ENCODE measurements at places on chromosomes 16 and 17.

GRCh38 chr17:7079581-7080455 is at the start of gene CLEC10A:
CLEC10A (minus strand) TSS chr17:7080251; CDS start chr17:7078812, 1,439 bp downstream.
- peaks cover 3% of the 10 kb centered on the region for H3K36me3 ChIP-seq
- no peak within 1 kb of the TSS for H3K4me3 ChIP-seq
- H3K27me3 ChIP-seq = no peaks in the 10 kb centered on the region
- DNase-seq = no peak

- H3K27me3 ChIP-seq = peaks cover 41% of the 10 kb centered on the region
- no peaks in the 10 kb centered on the region for H3K4me1 ChIP-seq
- no peak for DNase-seq
- H3K36me3 ChIP-seq = no peaks in the 10 kb centered on the region
- H3K4me3 ChIP-seq = no peak overlapping the region
- no peak overlapping the region for H3K27ac ChIP-seq
Measured at GRCh38 chr16:26070302-26071100, 378.7 kb downstream of the HS3ST4 start.

DNA sequence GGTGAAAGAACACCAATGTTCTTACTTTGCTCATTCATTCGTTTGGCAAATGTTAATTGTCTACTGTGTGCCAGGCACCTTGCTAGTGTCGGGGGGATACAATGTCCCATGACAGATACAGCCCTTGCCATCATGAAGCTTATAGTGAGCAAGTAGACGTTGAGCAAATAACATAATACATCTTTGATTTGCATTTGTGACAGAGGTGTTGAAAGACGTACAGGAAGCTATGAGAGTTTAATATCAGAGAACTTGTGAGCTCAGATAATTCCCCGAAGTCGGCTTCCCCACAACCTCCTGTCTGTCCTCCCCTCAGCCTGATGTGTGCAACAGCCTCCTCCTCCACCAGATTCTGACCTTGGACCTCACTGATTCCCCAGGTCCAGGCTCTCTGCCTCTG is 138.0 kb upstream of the SDK2 start:
- H3K27me3 ChIP-seq = peaks cover 49% of the 10 kb centered on the region
- no peak overlapping the region for H3K4me3 ChIP-seq
- no peaks in the 10 kb centered on the region for H3K4me1 ChIP-seq

DNA sequence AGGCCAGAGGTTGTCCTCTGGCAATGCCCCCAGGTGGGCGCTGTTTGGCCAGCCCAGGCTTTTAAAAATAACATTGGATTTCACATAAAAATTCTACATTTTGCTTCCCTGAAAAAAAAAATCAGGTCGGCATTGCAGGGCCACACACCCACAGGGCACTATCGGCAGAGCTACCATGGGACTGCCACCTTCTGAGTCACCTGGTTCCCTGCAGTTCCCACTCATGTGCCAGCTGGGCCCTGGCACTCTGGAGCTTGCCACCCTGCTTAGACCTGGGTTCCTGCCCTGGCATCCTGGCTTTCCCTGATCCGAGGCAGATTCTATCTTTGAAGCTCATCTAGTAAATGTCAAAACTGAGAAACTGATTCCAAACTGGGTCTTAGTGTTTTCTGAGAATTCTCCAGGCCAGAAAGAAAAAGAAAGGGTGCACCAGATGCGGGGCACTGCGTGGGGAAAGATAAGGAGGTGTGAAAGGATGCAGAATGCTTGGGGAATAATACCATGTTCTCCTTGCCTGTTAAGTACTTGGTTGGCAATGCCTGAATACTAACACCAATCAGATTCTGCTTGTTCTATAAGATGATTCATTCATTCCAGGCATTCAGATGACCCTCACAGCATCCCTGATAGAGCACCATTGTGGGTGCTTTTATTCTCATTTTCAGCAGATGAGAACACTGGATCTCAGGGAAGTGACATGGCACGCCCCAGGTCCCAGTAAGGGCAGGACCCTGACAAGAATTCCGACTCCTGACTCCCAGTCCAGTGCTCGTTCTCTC is 51.8 kb downstream of the RAI1 start:
- H3K27me3 ChIP-seq = no peaks in the 10 kb centered on the region
- H3K27ac ChIP-seq = peak overlapping the region; percentile 32
- no peak for DNase-seq
- peaks cover 24% of the 10 kb centered on the region for H3K4me1 ChIP-seq
- H3K36me3 ChIP-seq = peaks cover 3% of the 10 kb centered on the region

GRCh38 chr17:59695945-59696681 is 11.1 kb downstream of the PTRH2 start:
- no peak overlapping the region for H3K4me3 ChIP-seq
- no peak overlapping the region for H3K27ac ChIP-seq
- H3K36me3 ChIP-seq = peaks cover 45% of the 10 kb centered on the region
- DNase-seq = no peak
- peaks cover 30% of the 10 kb centered on the region for H3K4me1 ChIP-seq

- no peak for DNase-seq
- no peaks in the 10 kb centered on the region for H3K27me3 ChIP-seq
- H3K4me1 ChIP-seq = no peaks in the 10 kb centered on the region
- no peak overlapping the region for H3K4me3 ChIP-seq
- no peaks in the 10 kb centered on the region for H3K36me3 ChIP-seq
- H3K27ac ChIP-seq = no peak overlapping the region
Measured at GRCh38 chr16:76970087-76970744, 220.8 kb upstream of the MON1B start.

DNA sequence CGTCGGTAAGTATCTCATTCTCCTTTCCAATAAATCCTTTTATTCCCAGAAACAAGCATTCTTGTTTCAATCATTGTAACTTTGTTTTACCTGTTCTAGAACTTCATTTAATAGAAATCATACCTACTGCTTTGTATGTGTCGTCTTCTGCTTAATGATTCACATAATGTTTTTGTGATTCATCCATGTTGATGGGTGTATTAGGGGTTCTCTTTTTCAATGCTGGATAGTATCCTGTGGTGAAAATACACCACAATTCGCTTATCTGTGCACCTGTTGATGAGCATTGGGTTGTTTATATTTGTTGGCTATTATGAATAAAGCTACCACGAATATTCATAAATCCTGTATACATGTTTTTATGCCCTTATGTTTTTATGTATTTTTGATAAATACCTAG is 703.2 kb downstream of the MAF start:
- no peaks in the 10 kb centered on the region for H3K27me3 ChIP-seq
- H3K4me3 ChIP-seq = no peak overlapping the region
- peaks cover 2% of the 10 kb centered on the region for H3K36me3 ChIP-seq
- H3K4me1 ChIP-seq = peaks cover 26% of the 10 kb centered on the region

GRCh38 chr17:40209404-40210093 is 9.6 kb upstream of the WIPF2 start:
- H3K36me3 ChIP-seq = no peaks in the 10 kb centered on the region
- no peak overlapping the region for H3K27ac ChIP-seq
- peaks cover 9% of the 10 kb centered on the region for H3K27me3 ChIP-seq
- H3K4me3 ChIP-seq = no peak overlapping the region
- no peaks in the 10 kb centered on the region for H3K4me1 ChIP-seq

- H3K27me3 ChIP-seq = peaks cover 30% of the 10 kb centered on the region
- peaks cover 2% of the 10 kb centered on the region for H3K36me3 ChIP-seq
- DNase-seq = no peak
Measured at GRCh38 chr16:85323961-85324253, 211.6 kb upstream of the CIBAR2 start.

DNA sequence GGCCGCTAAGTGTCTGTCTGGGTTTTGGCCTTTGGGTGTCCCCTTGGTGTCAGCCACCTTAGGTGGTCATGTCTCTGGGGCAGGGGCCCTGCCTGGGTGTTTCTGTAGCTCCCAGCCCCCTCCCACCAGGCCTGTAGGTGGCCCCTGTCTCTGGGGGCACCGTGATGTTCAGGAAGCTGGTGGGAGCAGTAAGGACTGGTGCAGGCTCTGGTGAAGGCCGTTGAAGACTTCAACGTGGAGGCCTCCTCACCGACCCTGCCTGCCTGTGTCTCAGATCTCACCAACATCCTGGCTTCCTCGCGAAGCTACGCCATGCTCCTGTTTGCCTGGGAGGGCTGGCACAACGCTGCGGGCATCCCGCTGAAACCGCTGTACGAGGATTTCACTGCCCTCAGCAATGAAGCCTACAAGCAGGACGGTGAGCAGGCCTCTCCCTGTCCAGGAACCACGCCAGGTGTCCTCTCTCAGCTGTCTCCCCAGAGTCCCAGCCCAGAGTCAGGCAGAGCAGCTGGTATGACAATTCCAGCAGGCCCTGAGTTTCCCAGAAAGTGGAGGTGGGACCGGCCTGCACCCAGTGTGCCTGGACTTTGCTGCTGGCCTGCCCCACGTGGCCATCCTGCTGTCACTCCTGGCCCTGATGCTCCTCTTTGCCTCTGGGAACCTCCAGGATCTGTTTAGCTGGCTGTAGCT is 2.8 kb downstream of the ACE start:
- H3K36me3 ChIP-seq = peaks cover 11% of the 10 kb centered on the region
- H3K27ac ChIP-seq = no peak overlapping the region
- peaks cover 48% of the 10 kb centered on the region for H3K27me3 ChIP-seq

- H3K36me3 ChIP-seq = peaks cover 2% of the 10 kb centered on the region
- no peaks in the 10 kb centered on the region for H3K27me3 ChIP-seq
- H3K4me3 ChIP-seq = peak overlapping the region; percentile 64
- no peak for DNase-seq
- H3K27ac ChIP-seq = peak overlapping the region; percentile 91
- peaks cover 67% of the 10 kb centered on the region for H3K4me1 ChIP-seq
Measured at GRCh38 chr16:12078405-12079280, 102.1 kb downstream of the SNX29 start.

- DNase-seq = no peak
- H3K27ac ChIP-seq = no peak overlapping the region
- peaks cover 2% of the 10 kb centered on the region for H3K36me3 ChIP-seq
- no peak overlapping the region for H3K4me3 ChIP-seq
- H3K4me1 ChIP-seq = peaks cover 20% of the 10 kb centered on the region
- H3K27me3 ChIP-seq = peaks cover 46% of the 10 kb centered on the region
Measured at GRCh38 chr17:50536683-50537646, 4.4 kb downstream of the EPN3 start.

DNA sequence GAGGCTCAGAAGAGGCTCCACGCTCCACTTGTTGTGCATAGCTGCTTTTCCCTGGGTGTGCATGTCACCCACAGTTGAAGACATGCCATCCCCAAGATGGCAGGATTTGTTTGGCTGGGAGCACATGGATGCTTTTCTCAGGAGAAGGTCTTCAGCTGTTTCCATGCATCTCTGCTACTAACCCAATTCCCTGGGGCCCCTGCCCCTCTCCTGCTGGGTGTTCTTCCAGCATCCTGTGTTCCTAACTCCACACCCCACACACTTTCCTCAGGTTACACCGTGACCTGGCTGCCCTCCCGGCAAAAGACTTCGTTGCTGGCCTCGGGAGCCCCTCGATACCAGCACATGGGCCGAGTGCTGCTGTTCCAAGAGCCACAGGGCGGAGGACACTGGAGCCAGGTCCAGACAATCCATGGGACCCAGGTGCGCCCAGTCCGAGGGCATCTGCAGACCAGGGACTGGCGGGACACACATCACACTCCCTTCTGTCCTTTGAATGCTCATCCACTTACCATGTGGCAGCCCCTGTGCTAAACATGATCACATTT is 21.5 kb downstream of the ITGAL start:
- H3K4me1 ChIP-seq = peaks cover 22% of the 10 kb centered on the region
- no peak overlapping the region for H3K4me3 ChIP-seq
- H3K27ac ChIP-seq = no peak overlapping the region
- H3K27me3 ChIP-seq = no peaks in the 10 kb centered on the region
- no peak for DNase-seq

GRCh38 chr16:716200-716568 is 1.3 kb downstream of the METRN start:
- H3K36me3 ChIP-seq = peaks cover 6% of the 10 kb centered on the region
- no peak for DNase-seq
- no peaks in the 10 kb centered on the region for H3K27me3 ChIP-seq
- H3K4me1 ChIP-seq = peaks cover 27% of the 10 kb centered on the region
- peak overlapping the region; percentile 71 for H3K4me3 ChIP-seq
- no peak overlapping the region for H3K27ac ChIP-seq

DNA sequence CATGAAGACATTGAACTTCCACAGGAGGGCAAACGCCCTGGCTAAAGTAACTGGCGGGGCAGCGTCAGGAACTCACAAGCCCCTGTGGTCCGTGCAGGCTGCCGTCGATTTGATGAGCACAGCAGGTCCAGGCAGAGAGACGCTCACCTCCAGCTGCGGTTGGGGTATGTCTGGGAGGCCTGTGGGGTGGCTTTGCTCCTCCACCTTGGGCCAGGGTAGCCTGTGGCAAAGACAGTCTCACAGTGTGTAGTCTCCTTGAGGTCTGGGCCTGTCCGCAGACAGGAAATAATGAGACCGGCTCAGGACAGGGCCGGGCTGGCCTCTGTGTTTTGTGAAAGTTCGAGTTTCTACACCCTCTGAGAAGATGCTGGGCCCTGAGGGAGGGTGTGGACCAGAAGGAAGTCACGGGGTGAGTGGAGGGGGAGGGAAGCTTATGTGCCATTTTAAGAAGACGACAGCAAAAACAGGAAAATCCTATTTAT is 103.3 kb downstream of the METRNL start:
- no peak overlapping the region for H3K27ac ChIP-seq
- H3K27me3 ChIP-seq = no peaks in the 10 kb centered on the region
- no peaks in the 10 kb centered on the region for H3K4me1 ChIP-seq
- H3K4me3 ChIP-seq = no peak overlapping the region
- no peak for DNase-seq

DNA sequence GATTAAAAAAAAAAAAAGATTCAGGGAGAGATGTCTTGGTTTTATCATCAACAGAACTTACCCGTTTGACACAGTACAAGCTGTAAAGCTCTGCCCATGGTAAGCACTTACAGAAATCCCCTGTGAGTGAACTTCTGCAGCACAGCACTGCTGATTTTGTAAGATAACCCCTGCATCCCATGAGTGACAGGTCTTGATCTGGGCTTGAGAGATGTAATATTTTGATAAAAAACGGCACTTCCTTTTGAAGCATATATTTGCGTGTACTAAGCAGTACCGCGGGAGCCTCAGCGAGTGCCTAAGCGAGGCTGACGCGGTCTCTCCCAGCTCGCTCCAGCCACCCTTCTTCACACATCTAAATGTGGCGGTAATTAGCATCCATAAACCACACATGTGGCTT is 50.5 kb downstream of the IKZF3 start:
- peaks cover 60% of the 10 kb centered on the region for H3K4me1 ChIP-seq
- DNase-seq = no peak
- no peaks in the 10 kb centered on the region for H3K27me3 ChIP-seq
- peak overlapping the region; percentile 88 for H3K27ac ChIP-seq

GRCh38 chr16:2827374-2827791 is 2.7 kb upstream of the ZG16B start:
- H3K4me1 ChIP-seq = no peaks in the 10 kb centered on the region
- no peaks in the 10 kb centered on the region for H3K36me3 ChIP-seq
- DNase-seq = no peak
- peaks cover 11% of the 10 kb centered on the region for H3K27me3 ChIP-seq
- no peak overlapping the region for H3K4me3 ChIP-seq

DNA sequence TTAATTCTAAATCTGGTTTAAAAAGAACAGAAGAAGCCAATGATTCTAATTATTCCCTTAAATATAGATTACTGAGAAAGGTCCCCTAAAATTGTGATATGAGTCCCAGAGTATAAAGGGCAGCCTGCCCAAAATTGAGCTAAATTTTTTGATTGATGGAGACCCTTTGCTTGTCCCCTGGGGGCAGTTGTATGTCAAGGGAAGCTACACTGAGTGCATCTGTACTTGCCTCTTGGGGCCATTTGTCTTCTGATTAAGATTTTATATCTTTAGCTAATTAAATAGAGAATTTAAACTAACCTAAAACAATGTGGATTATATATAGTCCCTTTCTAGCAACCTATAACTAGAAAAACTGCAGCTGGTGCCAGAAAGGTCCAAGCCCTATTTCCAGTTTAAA is 12.6 kb downstream of the BLMH start:
- H3K27ac ChIP-seq = no peak overlapping the region
- no peak for DNase-seq
- peaks cover 50% of the 10 kb centered on the region for H3K36me3 ChIP-seq
- H3K4me1 ChIP-seq = no peaks in the 10 kb centered on the region

Measured in central memory CD8-positive, alpha-beta T cell (primary cell).